ENCODE measurements at places on chromosomes 2 and 18.

DNA sequence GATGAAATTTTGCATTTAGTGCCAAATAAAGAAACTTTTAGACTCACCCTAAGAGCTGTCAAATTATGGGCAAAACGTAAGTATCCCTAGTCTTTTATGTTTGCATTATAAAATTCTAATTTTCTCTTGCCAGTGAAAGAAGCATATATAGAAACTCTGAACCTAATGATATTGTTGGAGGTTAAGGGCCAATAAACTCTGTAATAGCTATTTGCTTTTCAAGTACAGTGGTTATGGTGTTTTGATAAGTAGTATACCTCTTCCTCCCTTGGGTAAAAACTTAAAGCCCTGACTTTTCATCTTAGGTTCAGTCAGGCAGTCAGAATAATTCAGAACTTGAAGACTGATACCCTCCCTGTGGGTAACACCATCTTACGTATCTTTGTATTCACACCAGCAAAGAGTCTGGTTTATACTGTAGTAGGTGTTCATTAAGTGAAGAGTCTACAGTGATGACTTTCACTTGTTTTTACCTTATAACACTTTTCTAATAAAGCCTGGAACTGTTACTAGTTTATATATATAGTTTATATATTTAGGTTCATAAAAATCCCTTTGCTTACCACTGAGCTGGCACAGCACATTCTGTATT lies 19.1 kb downstream of the PAPOLG start:
- no peak for DNase-seq

GRCh38 chr2:1892529-1893250 lies 148.4 kb upstream of the PXDN start:
- no peak for DNase-seq

GRCh38 chr2:45713591-45713990 lies 62.1 kb downstream of the PRKCE start:
- no peak for DNase-seq

DNA sequence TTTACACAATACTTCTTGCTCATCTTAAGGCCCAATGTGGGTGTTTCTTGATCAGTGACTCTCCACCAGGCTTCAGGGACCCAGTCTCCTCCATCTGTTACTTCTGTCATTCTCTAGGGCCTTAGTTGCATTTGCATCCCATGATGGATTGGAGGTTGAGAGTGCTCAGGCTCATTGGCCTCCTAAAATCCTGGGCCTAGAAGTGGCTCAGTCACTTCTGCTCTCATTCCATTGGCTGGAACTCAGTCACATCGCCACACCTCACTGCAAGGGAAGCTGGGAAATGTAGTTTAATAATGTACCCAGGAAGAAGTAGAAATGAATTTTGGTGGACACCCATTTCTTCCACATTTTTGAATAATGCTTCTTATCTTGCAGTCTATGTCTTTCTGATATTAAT lies 223.5 kb downstream of the HRH4 start:
- DNase-seq, result no peak

GRCh38 chr18:9765501-9765900 lies 57.4 kb downstream of the RAB31 start:
- DNase-seq, result no peak

GRCh38 chr18:12944709-12945108 lies 3.1 kb upstream of the SEH1L start:
- DNase-seq, result no peak

DNA sequence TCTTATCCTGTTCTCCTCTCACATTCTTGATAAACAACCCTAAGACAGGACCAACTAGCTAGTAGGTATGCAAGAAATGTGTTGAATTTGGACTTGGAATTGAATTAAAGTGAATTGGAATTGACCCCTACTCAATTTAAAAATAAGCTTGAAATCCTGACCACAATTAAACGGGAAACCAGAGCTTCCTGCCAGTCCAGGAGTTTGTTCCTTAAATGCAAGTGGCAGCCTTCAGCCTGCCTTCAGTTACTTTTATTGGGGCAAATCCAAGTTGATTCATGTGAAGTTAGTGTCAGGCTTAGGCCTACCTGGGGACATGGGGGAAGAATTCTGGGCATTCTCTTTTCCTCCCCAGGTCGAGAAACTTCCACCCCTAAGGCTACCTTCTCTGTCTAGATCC lies 457.6 kb downstream of the BCL11A start:
- no peak for DNase-seq

- no peak for DNase-seq
Measured at GRCh38 chr2:156573710-156574109, 137.5 kb downstream of the GPD2 start.

- no peak for DNase-seq
Measured at GRCh38 chr2:40028792-40029488, 249.9 kb upstream of the THUMPD2 start.
